Omental fat pad (tissue), 4 donors: ENCODE measurements at places on chromosomes 16 and 17.

DNA sequence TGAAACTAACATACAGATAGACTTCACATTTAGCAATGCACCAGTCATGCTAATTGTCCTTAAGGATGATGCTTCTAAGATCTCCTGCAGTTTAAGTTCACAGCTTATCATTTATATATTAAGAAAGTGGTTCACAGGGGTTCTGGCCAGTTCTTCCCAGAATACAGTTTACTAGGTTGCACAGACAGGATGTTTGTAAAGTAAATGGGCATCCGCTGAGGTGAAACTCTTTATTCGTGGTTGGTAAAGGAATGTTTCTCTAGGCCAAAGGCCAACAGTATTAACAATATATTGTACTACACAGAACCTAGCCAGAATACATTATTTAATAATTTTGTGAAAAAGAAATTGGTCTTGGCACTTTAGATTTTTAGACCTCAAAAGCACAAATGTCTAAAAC, 1427.3 kb downstream of the CDH8 start:
- DNase-seq: no peak

DNA sequence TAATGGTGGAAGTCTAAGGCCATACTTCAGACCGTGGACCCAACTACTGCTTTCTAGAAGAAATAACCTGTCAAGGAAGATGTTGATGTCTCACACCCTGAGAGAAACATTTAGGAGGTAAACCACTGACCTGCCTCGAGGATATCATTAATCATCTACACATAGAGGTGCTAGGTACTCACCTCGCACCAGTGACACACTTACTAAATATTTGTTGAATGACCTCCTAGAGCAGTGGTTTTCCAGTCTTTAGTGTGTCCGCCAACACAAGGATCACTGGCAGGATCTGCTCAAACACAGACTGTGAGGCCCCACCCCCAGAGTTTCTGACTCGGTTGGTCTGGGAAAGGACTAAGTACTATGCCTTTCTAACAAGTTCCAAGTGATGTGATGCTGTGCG, 197.4 kb upstream of the CACNG5 start:
- DNase-seq: no peak

DNA sequence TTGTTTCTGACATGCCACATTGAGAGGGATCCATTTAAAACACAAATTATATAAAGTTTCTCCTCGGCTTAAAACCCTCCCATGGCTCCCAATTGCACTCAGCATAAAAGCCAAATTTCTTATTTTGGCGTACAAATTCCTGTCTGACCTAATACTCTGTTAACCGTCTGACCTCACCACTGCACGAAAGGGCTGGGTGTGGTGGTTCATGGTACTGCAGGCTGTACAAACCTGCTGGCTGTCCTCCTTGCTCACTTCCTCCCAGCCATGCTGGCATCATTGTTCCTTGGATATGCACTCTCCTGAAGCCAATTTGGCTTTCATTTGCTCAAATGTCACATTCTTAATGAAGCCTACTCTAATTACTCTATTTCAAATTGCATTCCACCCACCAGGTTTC, 301.6 kb upstream of the C16orf82 start:
- DNase-seq: no peak

DNA sequence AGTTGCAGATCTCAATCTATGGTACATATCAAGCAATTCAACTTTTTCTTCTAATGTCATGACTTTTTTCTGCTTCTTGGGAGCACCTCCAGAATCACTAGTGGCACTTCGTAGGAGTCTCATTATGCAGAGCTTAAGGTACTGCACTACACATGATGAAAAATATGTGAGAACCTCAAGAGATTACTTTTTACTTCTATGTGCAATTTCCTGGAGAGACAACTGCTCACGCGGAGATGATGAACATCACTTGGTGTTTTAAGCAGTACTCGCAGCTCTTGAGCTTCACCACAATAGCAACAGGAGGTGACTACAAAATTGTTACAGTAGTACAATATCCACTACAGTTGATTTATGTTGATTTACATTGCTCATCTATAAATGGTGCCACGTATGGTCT, 79.7 kb downstream of the MRTFB start:
- DNase-seq: no peak

- no peak for DNase-seq
Observed at GRCh38 chr16:56409195-56409594, 16.1 kb downstream of the AMFR start.

GRCh38 chr16:1057252-1057932, 15.2 kb upstream of the SSTR5 start:
- DNase-seq: no peak

GRCh38 chr16:11660565-11660964, 7.7 kb upstream of the SNN start:
- DNase-seq: no peak

DNA sequence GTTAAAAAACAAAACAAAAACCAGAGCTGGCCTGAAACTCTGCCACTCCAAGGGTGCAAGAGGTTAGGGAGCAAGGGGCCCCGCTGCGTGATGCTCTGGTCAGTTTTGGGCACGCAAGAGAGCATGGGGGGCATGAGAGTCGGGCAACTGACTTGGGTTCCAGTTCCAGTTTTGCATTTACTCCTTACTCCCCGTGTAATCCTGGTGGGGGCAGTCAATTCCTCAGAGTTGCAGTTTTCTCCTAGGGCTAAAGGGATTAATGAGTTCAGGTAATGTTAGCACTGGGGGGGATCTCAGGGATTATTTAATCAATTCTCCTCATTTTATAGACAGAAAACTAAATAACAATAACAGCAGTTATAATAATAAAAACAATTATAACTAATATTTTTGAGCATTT, 72.9 kb upstream of the PMFBP1 start:
- no peak for DNase-seq

DNA sequence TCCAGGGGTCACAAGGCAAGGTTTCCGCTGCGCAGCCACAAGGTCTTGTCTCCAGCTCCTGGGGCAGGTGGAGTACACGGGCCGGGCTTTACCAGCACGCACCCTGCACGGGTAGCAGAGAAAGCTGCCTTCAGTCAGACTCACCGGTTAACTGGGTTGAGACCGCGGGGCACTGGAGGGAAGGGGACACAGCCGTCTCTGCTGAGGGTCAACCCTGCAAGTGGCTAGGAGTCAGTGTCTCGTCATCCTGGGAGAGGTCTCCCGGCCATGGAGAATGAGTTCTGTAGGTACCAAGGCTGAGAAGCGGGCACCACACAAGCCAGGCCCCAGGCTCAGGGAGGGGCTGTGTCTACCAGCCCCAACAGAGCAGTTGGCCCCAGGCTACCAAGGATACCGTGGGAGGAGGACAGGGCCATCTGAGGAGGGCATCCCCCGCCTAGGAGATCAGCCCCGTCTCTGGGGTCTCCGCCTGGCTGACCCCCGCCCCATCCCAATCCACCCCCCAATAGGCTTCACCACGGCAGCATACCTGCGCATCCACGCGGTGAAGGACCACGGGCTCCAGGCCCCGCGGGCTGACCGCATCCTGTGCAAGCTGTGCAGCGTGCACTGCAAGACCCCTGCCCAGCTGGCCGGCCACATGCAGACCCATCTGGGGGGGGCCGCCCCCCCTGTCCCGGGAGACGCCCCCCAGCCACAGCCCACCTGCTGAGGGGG, 2.8 kb upstream of the PRRT2 start:
- no peak for DNase-seq

GRCh38 chr16:65845466-65846209, 520.9 kb upstream of the CDH5 start:
- DNase-seq: no peak

DNA sequence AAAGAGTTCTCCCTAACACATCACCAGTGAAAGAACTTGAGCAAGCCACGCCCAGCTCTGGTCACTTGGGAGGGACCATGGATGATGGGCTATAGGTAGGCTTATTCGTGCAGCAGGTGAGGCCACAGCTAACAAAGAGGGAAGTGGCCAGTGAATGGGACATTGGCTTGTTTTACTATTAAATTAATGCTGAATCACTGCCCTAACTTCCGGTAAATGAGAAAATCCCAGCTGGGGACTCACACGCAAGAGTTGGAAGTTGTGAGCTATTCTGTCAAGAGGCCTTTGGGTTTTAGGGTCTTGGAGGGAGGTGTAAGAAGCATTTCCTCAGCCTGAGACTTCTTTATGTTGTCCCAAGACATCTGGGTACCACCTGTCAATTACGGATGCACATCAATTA, 315.3 kb downstream of the XYLT1 start:
- DNase-seq: no peak

DNA sequence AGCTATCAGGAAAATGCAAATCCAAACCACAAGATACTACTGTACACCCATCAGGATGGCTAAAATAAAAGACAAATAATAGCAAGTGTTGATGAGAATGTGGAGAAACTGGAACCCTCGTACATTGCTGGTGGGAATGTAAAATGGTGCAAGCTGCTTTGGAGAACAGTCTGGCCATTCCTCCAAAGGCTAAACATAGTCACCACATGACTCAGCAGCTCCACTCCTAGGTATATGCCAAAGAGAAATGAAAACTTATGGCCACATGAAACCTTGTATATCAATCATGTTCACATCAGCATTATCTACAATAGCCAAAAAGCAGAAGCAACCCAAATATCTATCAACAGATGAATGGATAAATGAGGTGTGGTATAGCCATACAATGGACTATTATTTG, 28.5 kb downstream of the VAC14 start:
- no peak for DNase-seq
